ENCODE measurements at places on chromosomes 4 and X.

GRCh38 chr4:125994024-125994423 is 679.3 kb downstream of the FAT4 start:
- H3K4me3 ChIP-seq, result no peak overlapping the region
- DNase-seq, result no peak
- no peak overlapping the region for H3K27ac ChIP-seq
- H3K27me3 ChIP-seq, result no peaks in the 10 kb centered on the region

DNA sequence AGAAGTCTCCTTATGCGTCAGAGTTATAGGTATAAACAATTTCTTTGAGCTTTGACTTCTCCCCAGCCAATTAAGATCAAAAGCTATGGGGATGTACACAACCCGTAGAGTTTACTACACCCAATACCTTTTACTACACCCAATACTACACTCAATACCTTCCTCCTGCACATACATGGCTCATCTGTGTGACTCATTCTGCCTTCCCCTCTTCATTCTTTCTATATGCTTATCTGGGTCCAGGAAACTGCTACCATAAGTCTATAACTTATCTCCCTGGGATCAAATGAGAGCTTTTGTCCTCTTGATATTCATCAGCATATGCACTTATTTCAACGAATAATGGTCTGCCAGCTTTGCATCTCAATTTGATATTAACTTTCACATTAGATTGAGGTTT is 28.2 kb downstream of the ANKRD50 start:
- no peak overlapping the region for H3K4me3 ChIP-seq
- H3K36me3 ChIP-seq, result no peaks in the 10 kb centered on the region
- peaks cover 17% of the 10 kb centered on the region for H3K4me1 ChIP-seq
- DNase-seq, result peak; percentile 23
- H3K27me3 ChIP-seq, result no peaks in the 10 kb centered on the region

DNA sequence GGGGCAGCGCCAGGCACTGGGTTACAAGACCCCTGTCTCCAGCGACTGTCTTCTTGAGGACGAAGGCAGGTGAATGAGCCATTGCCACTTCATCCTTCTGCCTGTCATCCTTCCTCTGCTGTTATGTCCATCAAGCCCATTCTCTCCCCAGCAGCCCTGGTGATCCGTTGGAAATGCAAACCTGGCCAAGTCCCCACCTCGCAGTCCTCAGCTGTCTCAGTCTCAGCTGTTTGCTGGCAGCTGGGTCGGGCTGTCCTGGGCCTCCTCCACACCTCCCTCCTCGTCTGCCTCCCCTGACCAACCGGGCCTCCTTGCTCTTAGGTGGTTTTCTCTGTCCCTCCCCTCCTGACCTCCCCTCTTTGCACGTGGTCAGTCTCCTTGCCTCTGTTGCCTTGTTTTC is 38.0 kb downstream of the PTTG2 start:
- no peak overlapping the region for H3K27ac ChIP-seq
- H3K4me1 ChIP-seq, result peaks cover 8% of the 10 kb centered on the region
- H3K36me3 ChIP-seq, result no peaks in the 10 kb centered on the region
- H3K4me3 ChIP-seq, result no peak overlapping the region
- no peaks in the 10 kb centered on the region for H3K27me3 ChIP-seq

- no peak overlapping the region for H3K27ac ChIP-seq
- H3K36me3 ChIP-seq, result no peaks in the 10 kb centered on the region
- no peak for DNase-seq
- H3K4me1 ChIP-seq, result no peaks in the 10 kb centered on the region
- no peaks in the 10 kb centered on the region for H3K27me3 ChIP-seq
These were observed 51.4 kb upstream of the GUCY1A1 start for GRCh38 chr4:155615081-155615887.

DNA sequence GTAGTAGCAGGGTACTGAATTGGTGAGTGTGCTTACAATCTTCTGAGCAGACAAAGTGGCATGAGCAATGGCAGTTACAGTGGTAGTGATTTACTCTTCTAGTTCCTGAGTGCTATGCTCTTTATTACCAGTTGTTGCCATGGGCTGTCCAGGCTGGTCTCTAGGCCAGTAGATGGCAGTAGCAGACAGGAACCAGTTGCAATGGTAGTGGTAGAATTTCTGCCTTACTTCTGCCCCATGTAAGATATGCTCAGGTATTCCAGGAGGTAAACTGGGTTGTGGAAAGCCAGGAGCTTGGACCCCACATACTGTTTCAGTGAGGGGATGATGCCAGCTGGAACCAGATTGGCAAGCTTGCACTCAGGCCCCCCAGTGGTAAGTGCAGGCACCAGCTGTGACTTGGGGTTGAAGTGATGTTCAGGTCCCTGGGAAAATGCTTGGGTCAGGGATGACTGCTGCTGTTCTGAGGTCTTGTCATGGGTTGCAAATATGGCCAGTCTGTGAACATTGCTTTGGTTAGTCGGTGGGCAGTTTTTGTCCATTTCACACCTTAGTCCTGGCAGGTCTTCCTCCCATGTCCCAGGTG is 63.0 kb upstream of the ZXDB start:
- H3K27ac ChIP-seq, result no peak overlapping the region
- DNase-seq, result no peak
- no peaks in the 10 kb centered on the region for H3K36me3 ChIP-seq
- H3K27me3 ChIP-seq, result no peaks in the 10 kb centered on the region
